Central memory CD4-positive, alpha-beta T cell (primary cell): ENCODE measurements at places on chromosomes 12 and 14.

GRCh38 chr14:52355526-52355925 is 41.4 kb downstream of the PTGER2 start:
- DNase-seq, result no peak

DNA sequence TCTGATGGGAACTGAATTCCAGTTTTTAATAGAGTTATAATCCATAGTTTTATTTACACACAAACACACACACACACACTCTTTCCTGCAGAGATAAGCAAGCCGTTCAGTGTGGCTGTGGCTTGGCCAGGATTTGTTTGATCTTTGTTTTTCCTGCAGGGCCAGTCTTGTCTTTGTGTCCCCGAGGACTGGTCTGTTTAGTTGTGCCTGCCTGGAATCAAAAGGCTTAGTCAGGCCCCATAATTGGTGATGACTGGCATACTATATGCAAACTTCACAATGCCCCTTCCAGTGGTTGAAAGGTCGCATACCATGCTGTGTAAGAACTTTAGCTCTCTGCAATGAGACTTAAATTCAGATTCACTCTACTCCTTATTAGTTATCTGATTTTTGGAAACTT is 26.0 kb downstream of the WBP11 start:
- DNase-seq, result no peak

DNA sequence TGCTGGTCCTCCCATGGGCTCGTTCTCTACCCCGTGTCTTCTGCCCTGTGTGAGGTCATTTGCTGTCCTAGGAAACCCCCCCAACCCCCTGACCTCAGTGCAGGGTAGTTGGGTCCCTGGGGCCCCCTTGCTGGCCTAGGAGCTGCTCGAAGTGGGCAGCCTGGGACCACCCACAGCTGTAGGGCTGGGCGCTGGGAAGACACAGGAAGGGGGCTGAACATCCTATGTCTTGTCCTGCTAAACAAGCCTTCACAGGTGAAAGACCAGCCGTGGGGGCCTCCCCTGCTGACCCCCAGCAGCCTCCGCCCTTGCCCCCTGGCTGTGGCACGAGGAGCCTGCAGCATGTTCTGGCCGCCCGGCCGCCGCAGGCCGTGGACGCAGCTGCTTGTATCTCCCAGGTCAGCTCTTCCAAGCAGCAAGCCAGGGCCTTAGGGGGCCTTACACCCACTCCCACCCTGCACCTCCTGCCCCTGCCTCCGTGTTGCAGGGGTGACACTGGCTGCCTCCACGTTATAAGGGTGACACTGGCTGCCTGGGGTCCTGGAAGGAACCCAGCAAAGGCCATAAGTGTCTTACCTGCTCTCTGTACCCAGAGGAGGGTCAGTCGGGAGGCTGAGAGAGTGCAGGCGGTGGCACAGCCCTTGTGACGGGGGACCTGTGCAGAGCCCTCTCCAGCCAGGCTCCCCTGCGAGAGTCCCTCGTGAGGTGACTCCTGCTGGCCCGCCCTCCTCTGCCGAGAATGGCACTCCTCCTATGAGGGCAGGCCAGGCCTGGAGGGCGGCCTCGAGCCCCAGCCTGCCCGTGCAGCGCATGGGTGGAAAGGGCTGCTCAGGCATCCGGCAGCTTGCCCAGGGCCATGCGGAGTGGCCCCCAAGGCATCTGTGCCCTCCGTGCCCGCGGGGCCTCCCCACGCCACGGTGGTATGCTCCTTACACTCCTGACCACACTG is 11.5 kb upstream of the TEX22 start:
- no peak for DNase-seq

GRCh38 chr14:54529811-54530210 is 20.1 kb downstream of the CGRRF1 start:
- DNase-seq, result no peak

DNA sequence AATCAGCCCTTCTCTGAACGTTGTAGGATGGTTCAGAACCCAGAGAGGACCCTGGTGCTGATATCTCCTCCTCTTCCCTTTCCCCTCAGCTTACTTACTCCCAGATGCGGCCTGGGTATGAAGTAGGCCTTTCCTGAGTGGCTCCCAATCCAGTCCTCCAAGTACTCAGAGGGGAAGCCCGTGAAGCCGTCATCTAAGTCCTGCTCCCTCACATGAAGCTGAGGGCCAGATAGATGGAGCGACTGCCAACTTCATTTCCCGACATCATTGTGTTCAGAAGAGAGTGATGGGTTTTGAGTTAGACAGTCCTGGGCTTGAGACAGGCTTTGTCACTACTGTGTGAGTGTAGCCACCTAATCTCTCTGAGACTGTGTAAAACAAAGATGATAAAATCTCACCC is 2.7 kb downstream of the APOLD1 start:
- DNase-seq, result no peak

- DNase-seq, result no peak
Observed at GRCh38 chr14:42750771-42751170, 1144.1 kb downstream of the LRFN5 start.

DNA sequence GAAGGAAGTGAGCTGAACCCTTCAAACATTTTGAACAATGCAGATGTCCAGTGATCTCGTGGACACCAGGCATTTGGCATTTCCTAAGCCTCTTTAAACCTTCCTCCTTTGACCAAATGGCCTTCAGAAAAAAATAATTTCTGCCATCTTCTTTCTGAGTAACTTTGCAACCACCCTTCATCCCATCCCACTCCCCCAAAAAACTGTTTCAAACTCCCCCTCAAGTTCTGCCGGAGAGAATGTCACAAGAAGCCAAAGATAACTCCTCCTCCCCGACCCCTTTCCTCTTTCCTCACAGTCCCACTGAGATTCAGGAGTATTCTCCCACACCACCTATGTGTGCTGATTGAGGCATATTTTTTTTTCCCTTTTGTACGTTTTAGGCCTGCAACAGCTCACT is 1.7 kb downstream of the KSR2 start:
- no peak for DNase-seq

DNA sequence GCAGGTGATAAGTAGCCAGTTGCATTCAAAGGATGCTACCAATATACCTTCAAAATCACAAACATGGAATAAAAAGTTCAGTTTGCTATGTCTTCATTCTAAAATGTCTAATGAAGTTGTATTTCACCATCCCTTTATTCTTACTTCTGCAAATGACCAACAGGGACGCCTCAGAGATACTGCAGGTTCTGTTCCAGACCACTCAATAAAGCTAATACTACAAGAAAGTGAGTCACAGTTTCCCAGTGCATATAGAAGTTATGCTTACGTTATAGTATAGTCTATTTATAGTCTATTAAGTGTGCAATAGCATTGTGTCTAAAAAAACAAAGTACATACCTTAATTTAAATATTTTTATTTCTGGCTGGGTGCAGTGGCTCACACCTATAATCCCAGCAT is 29.3 kb upstream of the EIF5 start:
- DNase-seq, result no peak

DNA sequence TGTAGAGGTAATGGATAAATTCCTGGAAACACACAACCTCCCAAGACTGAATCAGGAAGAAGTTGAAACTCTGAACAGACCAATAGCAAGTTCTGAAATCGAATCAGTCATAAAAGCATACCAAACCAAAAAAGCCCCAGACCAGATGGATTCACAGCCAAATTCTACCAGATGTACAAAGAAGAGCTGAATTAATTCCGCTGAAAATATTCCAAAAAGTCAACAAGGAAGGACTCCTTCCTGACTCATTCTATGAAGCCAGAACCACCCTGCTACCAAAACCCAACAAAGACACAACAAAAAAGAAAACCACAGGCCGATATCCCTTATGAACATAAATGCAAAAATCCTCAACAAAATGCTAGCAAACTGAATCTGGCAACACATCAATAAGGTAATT is 81.5 kb downstream of the SLC38A4 start:
- DNase-seq, result no peak

- DNase-seq, result no peak
Observed at GRCh38 chr12:113236539-113237399, 15.5 kb downstream of the TPCN1 start.

GRCh38 chr14:75059642-75060041 is 4.2 kb downstream of the ACYP1 start:
- no peak for DNase-seq

DNA sequence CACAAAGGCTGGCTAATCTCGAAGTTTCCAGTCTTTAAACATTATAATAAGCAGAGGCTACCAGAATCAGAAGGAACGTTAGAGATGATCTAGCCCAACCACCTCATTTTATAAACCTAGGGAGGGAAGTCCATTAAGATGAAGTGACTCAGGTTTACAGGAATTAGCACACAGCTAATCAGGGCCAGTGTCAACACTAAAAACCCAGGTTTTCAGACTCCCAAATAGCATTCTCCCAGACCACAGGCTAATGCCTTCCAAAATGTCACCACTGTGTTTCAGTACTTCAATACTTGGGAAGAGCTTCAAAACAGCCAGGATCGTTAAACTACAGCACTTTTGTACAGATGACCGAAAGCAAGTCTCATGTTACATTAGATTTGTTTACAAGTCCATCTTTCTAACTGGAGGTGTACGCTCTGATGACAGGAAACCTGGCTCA is 89.2 kb downstream of the FOXN3 start:
- DNase-seq, result no peak

GRCh38 chr12:47194501-47194900 is 114.7 kb upstream of the AMIGO2 start:
- DNase-seq, result no peak

DNA sequence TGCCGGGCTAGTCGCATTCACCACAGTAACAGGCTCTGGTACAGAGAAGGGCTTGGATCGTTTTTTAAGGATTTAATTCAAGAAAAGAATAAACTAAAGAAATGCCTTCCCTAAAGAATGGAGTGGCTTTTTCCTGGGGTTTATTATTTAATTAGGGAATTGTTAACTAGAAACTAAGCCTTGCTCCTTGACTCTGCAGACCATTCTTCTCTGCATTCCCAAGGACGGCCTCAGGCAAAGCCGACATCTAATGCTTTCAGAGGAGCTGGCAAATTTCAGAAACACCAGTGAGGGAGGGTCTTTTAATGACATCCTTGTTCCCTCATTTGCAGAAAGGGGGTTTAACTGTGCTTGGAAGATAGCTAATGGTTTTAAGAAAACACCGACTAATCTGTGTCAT is 174.0 kb downstream of the EGLN3 start:
- no peak for DNase-seq

- no peak for DNase-seq
Observed at GRCh38 chr14:33402604-33403003, 463.9 kb downstream of the NPAS3 start.

GRCh38 chr14:34324363-34324795 is 137.7 kb downstream of the SPTSSA start:
- DNase-seq, result no peak

DNA sequence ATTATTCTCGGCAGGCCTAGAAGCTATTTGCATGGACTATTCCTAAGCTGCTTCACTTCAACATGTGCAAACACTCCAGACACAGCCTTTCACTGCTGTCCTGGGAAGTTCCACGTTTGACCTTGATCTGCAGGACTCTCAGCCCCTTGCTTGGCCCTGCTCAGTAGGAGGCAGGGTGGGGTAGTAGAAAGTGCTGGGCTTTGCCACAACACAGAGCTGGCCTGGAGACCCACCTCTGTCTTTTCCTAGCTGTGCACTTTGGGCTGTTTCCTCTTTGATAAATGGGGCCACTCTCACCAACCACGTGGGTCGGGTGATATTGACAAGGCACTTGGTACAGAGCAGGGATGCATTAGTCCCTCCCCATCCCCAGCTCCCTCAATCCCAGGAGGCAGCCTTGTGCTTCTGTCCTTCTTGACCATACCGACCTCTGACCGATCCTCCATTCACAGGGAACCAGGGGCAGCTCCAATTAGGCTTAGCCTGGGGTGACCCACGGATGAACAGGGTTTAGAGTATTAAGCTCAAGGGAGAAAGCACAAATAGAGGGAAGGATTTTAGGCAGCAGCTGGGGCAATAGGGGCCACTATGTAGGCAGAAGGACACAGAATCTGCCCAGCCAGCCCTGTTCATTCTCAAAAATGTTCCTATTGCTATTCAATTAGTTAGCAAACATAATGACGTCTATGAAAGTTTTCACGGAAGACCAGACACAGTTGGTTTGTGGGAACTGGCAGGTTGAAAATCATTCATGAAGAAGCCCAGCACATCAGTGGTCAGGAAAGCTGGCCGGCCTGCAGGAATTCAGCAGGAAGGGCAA is 63.3 kb downstream of the SYNE3 start:
- no peak for DNase-seq

- DNase-seq, result no peak
Observed at GRCh38 chr12:95789126-95790032, 1.2 kb downstream of the NTN4 start.

DNA sequence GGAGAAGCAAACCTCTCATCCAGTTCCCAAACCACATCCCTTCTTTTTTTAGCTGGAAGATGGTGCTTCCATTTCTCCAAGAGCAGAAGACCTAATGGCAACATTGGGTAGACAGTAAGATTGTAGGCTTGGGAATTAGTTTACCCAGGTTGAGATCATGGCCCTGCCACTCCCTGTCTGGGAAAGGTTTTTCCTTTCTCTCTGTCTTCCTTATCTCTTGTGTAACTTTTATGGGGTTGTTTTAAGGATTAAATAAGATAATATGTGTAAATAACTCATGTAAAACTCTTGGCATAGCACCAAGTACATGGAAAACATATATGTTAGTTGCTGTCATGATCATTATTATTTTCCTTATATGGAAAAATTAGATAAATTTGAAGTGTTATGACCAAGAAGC is 23.2 kb upstream of the PSMA6 start:
- no peak for DNase-seq

- DNase-seq, result no peak
Observed at GRCh38 chr12:6167327-6168280, 32.6 kb upstream of the CD9 start.

DNA sequence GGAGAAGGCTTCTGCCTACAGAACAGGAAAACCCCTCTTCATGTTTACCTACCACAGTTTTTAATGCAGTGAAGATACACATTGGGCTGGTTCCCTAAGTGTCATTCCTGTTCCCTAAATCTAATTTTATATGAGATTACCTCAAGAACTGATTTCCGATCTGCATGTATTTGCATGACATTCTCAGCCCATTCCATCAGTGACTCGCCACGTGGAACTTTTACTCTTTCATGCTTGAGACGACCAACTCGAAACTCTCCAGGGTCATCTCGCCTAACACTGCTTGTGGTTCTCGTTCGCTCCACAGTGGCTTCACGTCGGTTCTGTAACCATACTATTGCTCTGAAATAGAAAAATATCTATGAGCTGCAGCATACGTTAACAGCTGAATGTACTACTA is 83.1 kb upstream of the STRN3 start:
- no peak for DNase-seq

- DNase-seq, result no peak
Observed at GRCh38 chr12:118827606-118828005, 153.7 kb upstream of the SRRM4 start.

- DNase-seq, result no peak
Observed at GRCh38 chr12:105721051-105721825, 390.7 kb downstream of the C12orf75 start.

GRCh38 chr12:93441081-93441616 is 598 bp downstream of the UBE2N start:
- peak; percentile 47 for DNase-seq

- DNase-seq, result no peak
Observed at GRCh38 chr12:3540387-3540990, 49.5 kb downstream of the PRMT8 start.

GRCh38 chr14:77579780-77580179 is 36.7 kb downstream of the SPTLC2 start:
- DNase-seq, result no peak

GRCh38 chr14:77498120-77498979 is at the start of gene ISM2:
ISM2 (minus strand) TSS chr14:77498816; CDS start chr14:77498793, 23 bp downstream.
- no peak for DNase-seq
